Activated T-cell treated with anti-CD3 and anti-CD28 coated beads, Interleukin-2, amount 50 U/mL, for 24 hours (primary cell): ENCODE measurements at places on chromosomes 12 and 14.

GRCh38 chr14:97978341-97978740, 1181.2 kb downstream of the VRK1 start:
- no peaks in the 10 kb centered on the region for H3K27me3 ChIP-seq
- peak overlapping the region; percentile 95 for H3K27ac ChIP-seq
- H3K4me1 ChIP-seq: peaks cover 71% of the 10 kb centered on the region
- peak; percentile 82 for DNase-seq

DNA sequence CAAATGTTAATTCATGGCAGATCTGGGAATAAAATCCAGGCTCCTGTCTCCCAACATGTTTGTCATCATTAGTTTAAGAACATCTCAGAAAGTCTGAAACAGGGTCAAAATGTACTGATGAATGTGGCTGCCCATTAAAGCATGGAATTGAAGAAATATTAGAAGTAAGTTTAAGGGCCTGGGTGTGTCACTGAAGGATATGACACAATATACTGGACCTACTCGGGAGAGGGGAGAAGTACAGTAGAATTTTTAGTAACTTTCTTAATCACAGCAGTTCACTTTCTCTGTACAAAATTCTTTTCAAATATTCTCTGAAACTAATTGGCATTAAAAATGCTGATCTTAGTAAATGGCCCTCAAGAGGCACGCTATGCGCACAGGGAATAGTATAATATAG, 185.5 kb downstream of the ETV6 start:
- H3K36me3 ChIP-seq: peaks cover 62% of the 10 kb centered on the region
- no peaks in the 10 kb centered on the region for H3K27me3 ChIP-seq
- no peak overlapping the region for H3K4me3 ChIP-seq
- peaks cover 72% of the 10 kb centered on the region for H3K4me1 ChIP-seq

DNA sequence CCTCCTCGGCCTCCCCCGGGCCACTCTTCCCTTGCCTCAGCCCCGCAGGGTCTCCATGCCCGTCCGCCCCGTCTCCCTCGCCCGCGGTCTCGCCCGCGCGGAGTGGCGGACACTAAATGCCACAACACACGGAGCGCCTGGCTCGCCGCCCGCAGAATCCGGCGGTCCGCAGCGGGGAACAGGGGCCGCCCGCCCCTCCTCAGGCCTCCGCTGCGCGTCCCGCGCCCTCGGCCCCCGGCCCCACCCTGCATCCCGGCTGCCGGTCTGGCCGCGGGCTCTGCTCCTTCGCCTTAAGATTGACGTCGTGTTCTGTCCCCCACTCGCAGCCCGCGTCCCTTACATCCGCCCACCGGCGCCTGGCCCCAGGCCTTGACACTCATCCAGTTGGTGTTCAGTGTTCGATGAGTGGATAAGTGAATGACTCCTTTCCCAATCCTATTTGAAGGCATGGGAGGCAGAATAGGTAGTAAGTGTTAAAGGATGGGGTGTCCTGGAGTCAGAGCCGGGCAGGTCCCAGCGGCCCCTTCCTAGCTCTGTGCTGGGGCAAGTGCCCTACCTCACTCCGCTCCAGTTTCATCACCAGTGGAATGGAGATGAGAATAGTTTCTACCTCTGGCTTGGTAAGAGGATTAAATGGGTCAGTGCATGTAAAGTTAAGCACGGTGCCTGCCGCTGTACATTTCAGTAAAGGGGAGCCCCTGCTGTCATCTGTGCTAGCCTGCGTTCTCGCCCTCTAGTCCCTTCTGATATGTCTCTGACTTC, 622 bp downstream of the TECPR2 start:
- peaks cover 35% of the 10 kb centered on the region for H3K36me3 ChIP-seq
- H3K4me3 ChIP-seq: no peak overlapping the region
- H3K27me3 ChIP-seq: no peaks in the 10 kb centered on the region
- DNase-seq: no peak
- peak overlapping the region; percentile 89 for H3K27ac ChIP-seq

DNA sequence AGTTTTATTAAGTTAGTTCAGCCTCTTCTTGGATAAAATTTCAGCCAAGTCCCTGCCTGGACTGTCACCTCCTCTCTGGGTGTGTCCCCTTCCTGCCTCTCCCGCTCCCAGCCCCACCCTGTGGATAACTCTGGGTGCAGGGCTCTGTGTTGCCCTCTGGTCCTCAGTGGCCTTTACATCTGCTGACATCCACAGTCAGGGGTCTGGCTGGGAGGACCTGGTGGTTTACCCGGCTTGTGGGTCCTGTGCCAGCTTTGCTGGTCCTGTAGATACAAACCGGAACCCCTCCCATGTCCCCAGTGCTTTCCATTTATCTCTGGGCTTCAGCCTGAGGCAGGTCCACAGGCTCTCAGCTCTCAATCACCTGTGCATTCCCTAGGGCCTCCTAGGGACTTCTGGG, 28.9 kb upstream of the PLEKHG3 start:
- H3K4me3 ChIP-seq: no peak overlapping the region
- peaks cover 24% of the 10 kb centered on the region for H3K4me1 ChIP-seq
- no peak overlapping the region for H3K27ac ChIP-seq
- DNase-seq: no peak
- H3K27me3 ChIP-seq: no peaks in the 10 kb centered on the region

DNA sequence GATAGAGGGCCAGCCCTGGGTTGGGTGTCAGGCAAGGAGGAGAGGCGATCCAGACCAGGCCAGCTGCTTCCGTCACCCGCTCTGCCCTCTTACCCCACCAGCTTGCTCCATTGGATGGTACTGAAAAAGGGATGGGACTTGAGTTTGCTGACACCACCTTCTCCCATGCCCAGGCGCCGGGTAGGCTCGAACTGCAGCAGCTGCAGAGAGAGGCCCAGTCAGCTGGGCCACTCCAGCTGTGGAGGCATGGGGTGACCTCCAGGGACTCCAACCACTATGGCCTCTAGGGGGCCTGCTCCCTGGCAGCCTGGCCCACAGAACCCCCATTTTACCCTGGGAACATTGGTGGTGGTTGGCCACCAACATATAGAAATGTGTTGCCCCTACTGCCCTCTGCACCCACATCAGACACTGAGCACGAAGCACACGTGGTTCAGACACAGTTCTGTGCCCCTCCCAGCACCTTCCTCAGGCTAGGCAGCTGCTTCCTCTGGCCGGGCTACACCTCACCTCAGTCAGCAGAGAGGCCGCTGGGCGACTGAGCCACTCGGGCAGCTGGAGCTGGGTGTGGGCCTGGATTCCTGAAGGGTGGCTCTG, 16.0 kb downstream of the RPS6KL1 start:
- no peak for DNase-seq
- H3K36me3 ChIP-seq: peaks cover 52% of the 10 kb centered on the region
- H3K4me1 ChIP-seq: peaks cover 8% of the 10 kb centered on the region
- H3K27me3 ChIP-seq: no peaks in the 10 kb centered on the region
- no peak overlapping the region for H3K4me3 ChIP-seq
- H3K27ac ChIP-seq: peak overlapping the region; percentile 8

DNA sequence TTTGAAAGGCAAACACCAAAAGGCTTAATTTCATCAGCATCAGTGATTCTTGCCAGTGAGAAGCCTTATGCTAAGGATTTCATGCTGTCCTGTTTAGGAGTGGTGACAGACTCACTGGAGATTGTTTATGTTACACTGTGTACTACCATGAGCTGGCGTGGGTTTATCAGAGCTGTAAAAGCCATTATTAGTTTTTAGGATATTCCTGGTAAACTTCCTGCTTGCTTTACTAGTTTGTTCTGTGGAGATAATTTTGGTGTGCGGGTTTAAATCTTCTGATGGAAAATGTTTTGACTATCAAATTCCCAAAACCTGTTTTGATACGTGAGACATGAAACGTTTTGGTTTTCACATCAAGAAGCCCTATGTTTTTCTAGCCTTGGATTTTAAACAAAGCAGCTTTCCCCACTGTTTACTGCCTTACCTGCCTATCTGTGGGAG, 15.2 kb downstream of the PPFIBP1 start:
- no peak overlapping the region for H3K27ac ChIP-seq
- peaks cover 3% of the 10 kb centered on the region for H3K27me3 ChIP-seq
- no peak overlapping the region for H3K4me3 ChIP-seq
- peaks cover 22% of the 10 kb centered on the region for H3K4me1 ChIP-seq
- H3K36me3 ChIP-seq: no peaks in the 10 kb centered on the region

DNA sequence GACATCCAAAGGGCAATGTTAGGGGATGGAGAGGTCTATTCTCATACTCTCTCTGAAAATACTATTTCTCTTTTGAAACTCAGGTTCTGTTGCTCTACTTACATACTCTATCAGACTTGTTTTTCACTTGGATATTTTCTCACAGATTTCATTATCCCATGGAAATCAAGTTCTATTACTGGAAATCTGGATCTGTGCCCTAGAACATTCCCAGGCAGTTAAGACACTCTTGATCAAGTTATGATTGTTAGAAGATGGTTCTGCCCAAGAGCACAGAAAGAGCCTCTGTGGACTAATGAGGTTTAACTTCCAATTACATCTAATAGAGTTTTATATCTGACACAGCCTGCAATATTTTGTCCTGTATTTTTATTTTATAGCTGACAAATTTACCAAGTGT, 591.0 kb upstream of the ATP2B1 start:
- DNase-seq: no peak
- no peak overlapping the region for H3K27ac ChIP-seq
- peaks cover 25% of the 10 kb centered on the region for H3K27me3 ChIP-seq
- peak overlapping the region; percentile 47 for H3K4me3 ChIP-seq
- no peaks in the 10 kb centered on the region for H3K36me3 ChIP-seq

- H3K4me1 ChIP-seq: peaks cover 49% of the 10 kb centered on the region
- no peak overlapping the region for H3K27ac ChIP-seq
- no peaks in the 10 kb centered on the region for H3K27me3 ChIP-seq
- peaks cover 12% of the 10 kb centered on the region for H3K36me3 ChIP-seq
- DNase-seq: no peak
Measured at GRCh38 chr12:122835750-122836026, 431 bp downstream of the HIP1R start.

DNA sequence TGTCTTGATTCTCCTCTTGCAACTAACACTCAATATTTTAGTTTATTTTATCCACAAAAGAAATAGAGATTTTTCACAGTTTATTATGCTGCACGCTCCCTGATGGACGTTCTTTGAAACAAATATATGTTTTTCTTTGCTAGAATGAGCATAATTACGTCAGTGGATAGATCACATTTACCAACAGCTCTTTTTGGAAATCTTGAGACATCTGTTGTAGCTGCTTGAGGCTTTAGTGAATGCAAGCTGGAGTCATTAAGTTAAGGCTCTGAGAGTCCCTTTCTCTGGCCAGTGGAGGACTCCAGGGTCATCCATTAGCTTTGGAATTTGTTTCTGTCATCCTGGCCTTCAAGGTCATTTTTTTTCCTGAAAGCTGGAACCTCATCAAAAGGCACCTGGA, 405.6 kb upstream of the TMEM132C start:
- no peak overlapping the region for H3K27ac ChIP-seq
- no peaks in the 10 kb centered on the region for H3K27me3 ChIP-seq
- H3K4me1 ChIP-seq: no peaks in the 10 kb centered on the region
- H3K36me3 ChIP-seq: no peaks in the 10 kb centered on the region

DNA sequence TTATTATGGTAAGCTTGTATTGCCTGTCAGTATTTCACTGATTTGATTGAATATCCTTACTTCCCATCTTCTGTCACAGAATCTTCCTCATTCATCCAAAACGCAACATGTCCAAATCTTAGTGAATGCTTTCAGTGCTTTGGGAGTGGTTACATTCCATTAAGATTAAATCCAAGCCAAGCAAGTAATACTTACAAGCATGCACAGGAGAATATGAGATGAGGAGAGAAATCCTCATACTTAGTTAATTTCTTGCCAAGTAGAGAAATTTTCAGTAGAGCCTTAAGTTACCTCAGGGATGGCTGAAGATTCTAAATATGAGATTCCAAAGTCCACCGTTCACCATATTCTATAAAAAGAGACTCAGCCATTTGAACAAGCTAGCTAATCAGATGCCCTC, 316.0 kb downstream of the RAD51B start:
- no peak overlapping the region for H3K4me3 ChIP-seq
- no peak for DNase-seq
- peaks cover 16% of the 10 kb centered on the region for H3K4me1 ChIP-seq
- no peak overlapping the region for H3K27ac ChIP-seq
- no peaks in the 10 kb centered on the region for H3K27me3 ChIP-seq
- H3K36me3 ChIP-seq: no peaks in the 10 kb centered on the region

- H3K36me3 ChIP-seq: no peaks in the 10 kb centered on the region
- H3K4me1 ChIP-seq: no peaks in the 10 kb centered on the region
- no peak overlapping the region for H3K4me3 ChIP-seq
- DNase-seq: no peak
- peaks cover 5% of the 10 kb centered on the region for H3K27me3 ChIP-seq
- H3K27ac ChIP-seq: no peak overlapping the region
Measured at GRCh38 chr12:90261283-90261682, 552.6 kb upstream of the ATP2B1 start.

DNA sequence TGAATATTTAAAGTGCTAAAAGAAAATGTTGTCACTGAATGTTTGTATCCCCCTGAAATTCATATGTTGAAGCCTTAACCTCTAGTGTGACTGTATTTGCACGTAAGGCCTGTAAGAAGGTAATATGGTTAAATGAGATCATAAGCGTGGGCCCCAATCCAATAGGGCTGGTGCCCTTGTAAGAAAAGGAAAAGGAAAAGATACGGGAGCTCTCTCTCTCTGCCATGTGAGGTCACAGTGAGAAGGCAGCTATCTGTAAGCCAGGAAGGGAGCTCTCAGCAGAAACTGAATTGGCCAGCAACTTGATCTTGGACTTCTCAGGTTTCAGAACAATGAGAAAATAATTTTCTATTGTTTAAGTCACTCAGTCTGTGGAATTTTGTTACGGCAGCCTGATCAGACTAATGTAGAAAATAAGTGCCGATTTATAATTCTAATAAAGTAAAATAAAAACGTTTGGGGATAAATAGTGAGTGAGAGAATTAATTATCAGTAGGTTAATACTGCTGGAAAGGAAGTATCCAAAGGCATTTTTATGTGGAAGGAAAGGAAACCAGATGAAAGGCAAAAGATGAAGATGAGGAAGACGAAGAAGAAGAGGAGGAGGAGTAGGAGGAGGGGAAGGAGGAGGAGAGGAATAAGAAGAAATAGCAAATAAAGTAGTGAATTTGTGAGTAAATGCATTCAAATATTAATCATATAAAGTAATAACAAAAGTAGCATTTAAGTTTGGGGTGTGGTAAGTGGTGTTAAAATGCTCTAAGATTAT, 188.5 kb upstream of the KRR1 start:
- no peak overlapping the region for H3K27ac ChIP-seq
- no peak for DNase-seq

DNA sequence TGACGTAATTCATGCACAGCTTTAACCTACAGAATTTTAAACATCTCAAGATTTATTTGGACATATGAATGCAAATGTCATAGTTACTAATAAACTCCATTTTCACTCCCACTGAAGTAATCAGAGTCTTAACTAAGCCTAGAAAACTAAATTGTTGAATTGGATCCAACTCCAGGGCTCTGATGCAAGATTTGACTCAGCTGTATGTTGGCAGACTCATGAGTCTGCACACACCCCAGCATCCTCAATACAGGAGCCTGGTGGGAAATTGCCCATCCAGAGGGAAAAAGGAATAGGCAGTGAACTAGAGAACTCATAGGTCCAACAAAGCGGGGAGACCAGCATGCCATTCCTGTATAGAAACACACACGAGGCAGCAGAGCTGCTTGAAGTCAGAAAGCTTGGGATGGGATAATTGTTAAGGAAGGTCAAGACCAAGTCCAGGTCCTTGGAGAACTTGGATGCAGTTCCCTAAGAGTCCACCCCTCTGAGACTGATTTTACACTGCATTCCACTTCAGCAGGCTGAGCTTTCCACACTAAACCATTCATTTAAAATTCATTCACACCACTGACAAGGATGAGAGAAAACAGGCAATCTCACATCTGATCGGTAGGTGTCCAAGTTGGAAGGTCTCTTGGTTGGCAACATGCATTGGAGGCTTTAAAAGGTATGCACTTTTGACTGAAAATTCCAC, 14.4 kb downstream of the TMTC1 start:
- H3K36me3 ChIP-seq: no peaks in the 10 kb centered on the region
- no peak for DNase-seq
- H3K4me3 ChIP-seq: no peak overlapping the region
- peaks cover 4% of the 10 kb centered on the region for H3K27me3 ChIP-seq
- H3K4me1 ChIP-seq: no peaks in the 10 kb centered on the region
- no peak overlapping the region for H3K27ac ChIP-seq
